NCI-H226 (cell line): ENCODE measurements at places on chromosomes 4 and X.

- DNase-seq: no peak
Observed at GRCh38 chr4:182348779-182349326, 105.7 kb downstream of the TENM3 start.

GRCh38 chr4:27819246-27819645 is 958.6 kb downstream of the STIM2 start:
- no peak for DNase-seq

- no peak for DNase-seq
Observed at GRCh38 chr4:78459327-78459726, 92.2 kb upstream of the ANXA3 start.

DNA sequence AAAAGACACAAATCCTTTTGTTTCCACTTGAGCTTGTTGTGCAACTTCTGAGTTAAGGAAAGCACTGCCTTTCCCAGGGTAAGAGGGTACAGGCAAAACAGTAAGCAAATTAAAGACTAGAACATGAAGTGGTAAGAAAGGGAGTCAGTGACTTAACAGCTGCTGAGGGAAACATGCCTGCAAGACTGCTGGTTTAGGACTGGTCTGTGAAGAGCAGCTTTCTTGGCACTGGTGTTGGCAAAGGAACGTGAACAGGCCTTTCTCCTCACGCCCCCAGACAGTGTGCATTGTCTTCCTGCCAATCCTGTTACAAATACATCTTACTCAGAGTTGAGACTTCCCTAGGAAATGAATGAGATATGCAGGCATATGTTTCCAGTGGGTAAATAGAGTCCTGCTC is 2.6 kb downstream of the LHFPL1 start:
- no peak for DNase-seq

- DNase-seq: no peak
Observed at GRCh38 chrX:15344106-15344505, 8.8 kb upstream of the PIGA start.

DNA sequence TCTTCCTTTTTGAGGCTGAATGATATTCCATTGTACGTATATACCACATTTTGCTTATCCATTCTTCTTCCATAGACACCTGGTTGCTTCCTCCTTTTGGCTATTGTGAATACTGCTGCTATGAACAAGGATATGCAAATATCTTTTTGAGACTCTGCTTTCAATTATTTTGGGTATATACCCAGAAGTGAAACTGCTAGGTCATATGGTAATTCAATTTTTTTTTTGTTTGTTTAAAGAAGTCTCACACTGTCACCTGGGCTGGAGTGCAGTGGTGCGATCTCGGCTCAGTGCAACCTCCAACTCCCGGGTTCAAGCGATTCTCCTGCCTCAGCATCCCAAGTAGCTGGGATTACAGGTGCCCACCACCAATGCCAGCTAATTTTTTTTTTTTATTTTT is 75.3 kb downstream of the METTL14 start:
- DNase-seq: no peak

DNA sequence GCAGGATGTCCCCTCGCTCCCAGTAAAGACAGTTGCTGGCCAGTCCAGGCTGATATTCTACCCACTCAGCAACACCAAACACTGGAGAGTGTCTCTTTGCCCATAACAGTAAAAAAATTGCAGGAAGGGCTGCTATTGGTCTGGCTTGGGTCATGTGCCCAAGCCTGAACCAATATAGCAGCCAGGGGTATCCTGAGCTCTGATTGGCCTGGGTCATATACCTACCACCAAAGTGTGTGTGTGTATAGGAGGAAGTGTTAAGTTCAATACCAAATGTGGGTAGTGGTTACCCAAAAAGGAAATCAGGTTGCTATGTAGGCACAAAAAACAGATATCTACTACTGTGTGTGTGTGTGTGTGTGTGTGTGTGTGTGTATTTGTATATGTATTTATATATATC is 373.2 kb downstream of the BCOR start:
- DNase-seq: no peak

DNA sequence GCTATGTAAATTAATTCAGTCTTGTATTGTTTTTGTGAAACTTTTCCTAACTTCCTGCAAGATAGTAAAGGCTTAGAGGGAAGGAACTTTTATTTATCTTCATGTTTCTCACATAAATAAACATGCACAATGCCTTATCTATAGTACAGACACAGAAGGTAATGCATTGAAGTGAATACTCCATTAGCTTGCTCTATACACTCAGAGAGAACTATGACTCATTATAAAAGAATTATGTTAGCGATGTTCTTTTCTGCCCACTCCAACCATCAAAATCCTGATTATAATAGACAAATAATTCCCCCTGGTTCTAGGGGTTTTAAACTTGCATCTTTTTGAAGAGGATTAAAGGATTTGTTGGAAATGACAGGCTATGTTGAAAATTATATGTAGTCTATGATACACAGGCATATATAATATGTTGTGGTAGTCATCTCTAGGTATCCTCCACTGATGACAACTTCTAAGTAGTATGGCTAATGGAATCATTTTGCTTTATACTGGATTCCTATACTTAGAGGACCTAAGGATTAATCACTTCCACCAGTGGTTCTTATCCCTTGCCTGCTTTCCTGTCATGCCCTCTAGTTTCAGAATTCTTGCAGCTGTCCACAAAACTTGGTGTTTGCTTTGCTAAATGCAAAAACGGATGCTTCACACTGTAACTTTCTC is 115.7 kb downstream of the NDST4 start:
- peak; percentile 39 for DNase-seq

DNA sequence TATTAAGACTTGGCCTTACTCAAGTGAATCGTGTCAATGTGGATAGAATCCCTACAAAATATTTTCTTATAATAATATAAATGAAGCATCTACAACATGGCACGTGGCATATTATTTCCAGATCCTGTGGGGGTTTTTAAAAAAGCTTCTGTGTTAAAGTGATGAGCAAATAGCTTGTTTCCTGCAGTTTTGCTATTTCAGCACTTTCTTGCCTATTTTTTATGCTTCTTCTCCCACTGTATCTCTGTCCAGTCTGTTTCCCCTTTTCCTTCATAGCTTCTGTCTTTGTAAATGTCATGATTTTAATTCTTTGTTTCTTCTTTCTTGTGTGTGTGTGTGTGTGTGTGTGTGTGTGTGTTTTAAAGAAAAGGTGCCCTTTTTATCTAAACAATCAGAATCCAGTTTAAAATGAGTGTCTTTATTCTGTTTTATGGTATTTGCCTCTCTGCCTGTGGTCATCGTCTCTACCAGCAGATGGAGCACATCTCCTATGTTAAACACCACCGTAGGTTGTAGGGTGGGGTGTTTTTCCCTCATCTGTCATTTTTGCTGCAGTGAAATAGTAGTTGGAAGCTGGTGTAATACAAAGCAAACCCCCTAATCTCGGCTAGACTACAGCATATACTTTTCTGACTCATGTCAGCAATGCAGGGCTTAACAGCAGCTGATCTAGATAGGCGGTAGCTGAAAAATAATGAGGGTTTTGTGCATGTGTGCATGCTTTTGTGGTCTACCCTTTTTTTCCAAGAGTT is 33.1 kb downstream of the FTHL17 start:
- peak; percentile 1 for DNase-seq

DNA sequence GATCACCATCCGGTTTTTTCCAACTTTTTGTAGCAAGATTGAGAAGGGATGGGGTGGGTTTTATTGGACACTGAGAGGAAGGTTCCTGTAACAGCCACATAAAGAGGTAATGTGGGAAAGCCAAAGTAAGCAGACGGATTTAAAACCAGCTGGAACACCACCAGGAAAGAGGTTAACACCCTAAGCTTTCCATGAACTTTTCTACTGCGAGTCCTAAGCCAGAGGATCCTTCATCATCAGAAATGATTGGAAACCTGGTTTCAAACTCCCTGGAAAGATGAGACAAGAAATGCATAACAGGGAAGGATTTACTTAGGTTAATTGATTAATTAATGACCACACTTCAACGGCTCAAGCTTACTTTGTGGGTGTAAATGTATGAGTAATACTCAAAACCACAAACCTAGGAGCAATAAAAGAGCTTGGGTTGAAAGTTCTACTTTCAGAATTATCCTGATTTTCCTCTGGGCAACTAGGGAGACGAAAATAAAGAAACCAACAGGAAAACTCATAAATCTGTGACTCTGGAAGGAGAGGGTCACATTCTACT is 91.5 kb downstream of the COX18 start:
- DNase-seq: no peak

DNA sequence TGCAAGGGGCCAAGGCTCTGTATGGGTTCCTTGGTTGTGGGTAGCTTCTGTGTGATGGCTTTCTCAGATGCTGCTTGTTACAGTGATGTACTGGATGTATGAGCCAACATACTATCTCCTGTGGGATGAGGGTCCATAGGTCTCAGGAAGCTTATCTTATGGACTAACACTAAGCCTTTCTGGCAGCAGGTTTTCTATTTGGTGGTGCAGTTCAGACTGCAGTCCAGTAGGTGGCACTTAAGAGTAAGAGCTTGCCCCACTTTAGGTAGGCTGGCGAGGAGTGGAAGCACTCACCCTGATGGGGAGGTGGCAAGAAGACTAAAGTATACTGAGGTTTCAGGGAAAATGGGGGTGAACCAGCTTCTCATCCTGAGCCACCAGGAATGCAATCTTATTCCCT is 306.7 kb upstream of the MAOA start:
- no peak for DNase-seq

GRCh38 chrX:11781734-11782370 is 23.8 kb downstream of the MSL3 start:
- DNase-seq: no peak

GRCh38 chr4:87077914-87078585 is 142.4 kb downstream of the KLHL8 start:
- DNase-seq: no peak

DNA sequence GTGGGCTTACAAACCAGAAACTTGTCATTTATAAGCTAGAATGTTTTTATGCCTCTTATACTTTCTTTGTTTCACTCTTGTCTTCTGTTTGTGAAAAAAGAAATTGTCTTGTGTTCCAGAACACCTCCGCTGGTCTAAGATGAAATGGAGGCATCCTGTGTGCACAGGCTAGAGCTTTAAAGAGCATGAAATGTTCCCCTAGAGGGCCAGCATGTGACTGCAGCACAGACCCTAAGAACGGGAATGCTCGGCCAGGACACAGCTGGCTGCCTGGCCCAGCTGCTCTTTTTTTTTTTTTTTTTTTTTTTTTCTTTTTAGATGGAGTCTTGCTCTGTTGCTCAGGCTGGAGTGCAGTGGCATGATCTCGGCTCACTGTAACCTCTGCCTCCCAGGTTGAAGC is 33.6 kb downstream of the SETD7 start:
- DNase-seq: no peak

- DNase-seq: peak; percentile 24
Observed at GRCh38 chr4:91838181-91838861, 465.4 kb upstream of the GRID2 start.

DNA sequence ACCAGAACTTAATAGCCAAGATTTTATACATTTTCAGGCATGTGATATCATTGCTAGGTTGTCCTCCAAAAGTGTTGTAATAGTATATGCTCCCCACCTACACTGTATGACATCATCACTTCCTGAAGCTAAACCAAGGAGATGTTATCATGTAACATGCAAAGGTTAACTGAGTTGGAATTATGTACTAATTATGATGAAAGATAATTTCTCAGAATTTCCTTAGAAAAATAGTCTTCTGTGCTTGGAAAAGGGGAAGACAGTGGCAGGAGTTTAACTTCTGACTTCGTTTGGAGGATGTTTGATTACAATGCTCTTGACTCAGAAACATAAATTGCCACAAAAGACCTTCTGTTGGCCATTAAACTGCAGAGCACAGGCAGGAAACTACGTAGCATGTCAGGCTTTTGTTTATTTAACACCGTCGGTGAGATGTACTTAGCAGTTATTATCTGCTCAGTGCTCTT is 83.6 kb upstream of the GUCY1A1 start:
- DNase-seq: peak; percentile 62

DNA sequence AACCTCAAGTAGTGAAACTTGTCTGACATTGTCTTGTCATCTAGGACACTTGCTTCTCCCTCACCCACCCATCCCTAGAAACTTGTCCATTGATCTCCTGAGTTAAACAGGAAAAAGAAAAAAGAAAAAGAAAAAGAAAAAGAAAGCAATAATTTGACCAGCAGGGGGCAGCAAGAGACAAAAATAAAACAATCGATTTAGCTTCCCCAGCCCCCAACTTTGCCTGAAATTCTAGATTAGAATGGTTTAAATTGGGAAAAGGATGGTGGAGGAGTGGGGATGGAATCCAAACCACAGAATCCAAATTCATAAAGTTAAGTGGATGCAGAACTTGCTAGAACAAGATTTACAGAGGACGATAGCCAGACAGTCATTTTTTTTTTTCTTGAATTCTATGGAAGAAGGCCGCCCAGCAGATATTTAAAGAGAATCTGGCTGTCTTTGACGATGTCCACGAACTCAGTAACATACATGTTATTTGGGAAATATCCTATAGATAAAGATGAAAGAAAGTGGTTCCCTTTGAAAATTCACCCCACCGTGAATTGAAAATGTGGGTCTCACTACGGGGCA is 282.9 kb downstream of the USP46 start:
- no peak for DNase-seq

DNA sequence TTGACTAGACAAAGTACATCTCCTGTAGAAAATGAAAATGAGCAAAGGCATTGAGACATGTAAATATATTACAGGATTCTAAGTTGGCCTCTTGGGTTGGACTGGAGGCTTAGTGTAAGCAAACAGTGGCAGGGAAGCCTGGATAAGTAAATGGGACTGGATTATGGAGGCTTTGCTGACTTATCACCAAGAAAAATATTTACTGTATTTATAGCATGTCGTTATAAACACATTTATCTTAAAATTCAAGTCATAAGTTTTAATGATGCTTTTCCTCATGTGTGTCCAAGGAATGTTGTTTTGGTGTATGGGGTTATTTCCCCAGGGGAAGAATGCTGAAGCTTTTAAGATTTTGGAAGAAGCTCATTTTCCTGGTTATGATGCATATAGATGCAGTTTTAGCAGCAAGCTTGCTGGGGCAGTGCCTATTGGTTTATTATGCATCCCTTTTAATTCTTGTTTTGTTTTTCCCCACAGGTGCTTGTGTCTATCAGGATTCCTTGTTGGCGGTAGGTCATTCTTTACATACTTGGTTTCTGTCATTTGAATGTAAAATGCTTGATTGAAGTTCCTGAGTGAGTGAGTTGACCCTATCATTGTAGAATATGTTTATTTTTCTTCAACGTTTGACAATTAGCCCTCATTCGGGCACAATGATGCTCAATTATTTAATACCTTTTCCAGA is 8.5 kb downstream of the FRAS1 start:
- no peak for DNase-seq

- DNase-seq: no peak
Observed at GRCh38 chrX:52118262-52118661, 49.3 kb upstream of the MAGED4B start.

- no peak for DNase-seq
Observed at GRCh38 chr4:10837151-10837550, 152.6 kb upstream of the CLNK start.

DNA sequence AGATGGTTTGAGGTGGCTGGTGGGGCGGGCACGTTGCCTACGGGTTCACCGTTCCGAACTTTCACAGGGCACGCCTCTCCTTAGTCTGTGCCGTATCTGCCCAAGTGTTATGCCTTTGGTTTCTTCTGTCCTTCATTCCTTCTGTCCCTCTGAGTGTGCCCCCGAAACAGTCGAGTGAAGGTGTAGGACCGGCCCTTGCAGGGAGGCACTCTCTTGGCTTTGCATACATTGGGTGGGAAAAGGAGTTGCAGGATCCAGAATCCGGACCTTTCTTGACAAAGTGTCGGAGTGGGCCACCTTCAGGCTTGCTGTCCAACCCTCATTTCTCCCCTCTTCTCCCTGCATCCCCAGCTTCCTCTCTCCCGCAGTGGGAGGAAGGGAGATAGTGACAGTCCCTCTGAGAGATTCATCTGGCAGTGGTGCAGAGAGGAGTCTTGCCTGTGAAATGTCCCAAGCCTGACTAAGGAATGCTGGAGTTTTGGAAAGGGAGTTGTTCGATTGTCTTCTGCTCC is 569 bp downstream of the ARFIP1 start:
- no peak for DNase-seq

GRCh38 chr4:113673450-113673849 is 88.1 kb downstream of the CAMK2D start:
- DNase-seq: peak; percentile 50
